ENCODE measurements at places on chromosomes 6 and 20.

DNA sequence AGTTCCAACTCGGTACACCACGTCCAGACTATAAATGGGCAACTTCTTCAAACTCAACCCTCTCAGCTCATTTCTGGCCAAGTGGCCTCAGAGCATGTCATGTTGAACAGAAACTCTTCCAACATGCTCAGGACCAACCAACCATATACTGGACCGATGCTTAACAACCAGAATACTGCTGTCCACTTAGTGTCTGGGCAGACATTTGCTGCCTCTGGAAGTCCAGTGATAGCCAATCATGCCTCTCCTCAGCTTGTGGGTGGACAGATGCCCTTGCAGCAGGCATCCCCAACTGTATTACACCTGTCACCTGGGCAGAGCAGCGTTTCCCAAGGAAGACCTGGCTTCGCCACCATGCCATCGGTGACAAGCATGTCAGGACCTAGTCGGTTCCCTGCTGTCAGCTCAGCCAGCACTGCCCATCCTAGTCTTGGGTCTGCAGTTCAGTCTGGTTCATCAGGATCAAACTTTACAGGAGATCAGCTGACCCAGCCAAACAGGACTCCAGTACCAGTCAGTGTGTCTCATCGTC lies 47.8 kb downstream of the BICRAL start:
- no peak for DNase-seq

- DNase-seq: no peak
These were observed 25.0 kb downstream of the KCNB1 start for GRCh38 chr20:49457444-49457843.

- DNase-seq: no peak
These were observed 146.0 kb upstream of the AFDN start for GRCh38 chr6:167680605-167681149.

GRCh38 chr6:128259029-128259724 lies 261.2 kb downstream of the PTPRK start:
- DNase-seq: no peak

GRCh38 chr6:96898241-96898851 lies 655 bp upstream of the NDUFAF4 start:
- DNase-seq: no peak

DNA sequence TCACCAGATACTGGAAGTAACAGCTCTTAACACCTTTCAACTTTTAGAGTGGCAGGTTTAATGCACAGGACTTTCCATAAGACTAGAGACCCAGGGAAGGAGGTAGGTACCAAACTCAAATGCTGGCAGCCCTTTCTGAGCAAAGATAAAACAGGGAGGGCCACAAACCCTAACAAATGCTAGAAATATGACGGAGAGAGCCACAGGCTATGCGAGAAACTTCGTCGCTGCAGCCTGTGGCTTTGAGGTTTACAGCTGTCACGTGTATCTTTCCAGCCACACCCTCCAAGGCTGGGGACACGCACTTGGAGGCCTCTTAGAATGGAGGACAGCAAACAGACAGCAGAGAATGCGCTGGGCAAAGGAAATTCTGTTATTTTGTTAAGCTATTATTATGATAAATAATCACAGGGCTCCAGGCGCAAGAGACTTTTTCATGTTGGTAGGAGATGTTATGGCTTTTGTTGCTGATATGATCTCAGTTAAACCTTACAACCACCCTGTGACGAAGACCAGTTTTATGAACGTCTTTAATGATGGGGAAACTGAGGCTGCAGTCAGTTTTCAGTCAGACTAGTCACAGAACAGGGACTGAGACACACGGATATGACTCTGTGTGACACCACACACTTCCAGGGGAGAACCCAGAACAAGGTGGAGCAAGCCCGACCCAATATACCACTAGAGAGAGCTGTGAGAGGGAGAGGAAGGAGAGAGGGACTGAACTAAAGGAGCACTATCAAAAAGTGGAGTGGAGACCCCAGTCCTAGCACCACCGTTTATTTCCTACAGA lies 2.0 kb downstream of the TRAM2 start:
- peak; percentile 69 for DNase-seq

GRCh38 chr6:44359973-44360372 lies 17.5 kb downstream of the SPATS1 start:
- no peak for DNase-seq

GRCh38 chr6:42624601-42625000 lies 60.8 kb downstream of the UBR2 start:
- no peak for DNase-seq

DNA sequence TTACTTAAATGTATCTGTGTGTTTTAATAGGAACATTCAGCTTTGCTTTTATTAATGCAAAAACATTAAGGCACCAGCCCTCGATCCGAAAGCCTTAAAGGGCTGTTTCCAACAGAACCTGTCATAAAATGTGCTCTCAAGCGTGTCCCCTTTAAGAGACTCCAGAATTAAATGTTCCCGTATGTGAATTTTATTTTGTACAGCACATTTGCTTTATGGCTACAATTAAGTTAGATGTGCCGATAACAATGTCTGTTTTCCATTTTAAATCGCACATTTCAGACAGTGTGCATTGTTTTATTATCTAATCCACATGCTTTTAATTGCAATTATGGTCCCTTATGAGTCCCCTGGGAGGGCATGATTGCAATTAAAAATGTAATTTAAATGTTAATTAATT lies 198.9 kb downstream of the TSHZ2 start:
- DNase-seq: no peak

- no peak for DNase-seq
These were observed 74.8 kb upstream of the SNRPB2 start for GRCh38 chr20:16654858-16655535.

DNA sequence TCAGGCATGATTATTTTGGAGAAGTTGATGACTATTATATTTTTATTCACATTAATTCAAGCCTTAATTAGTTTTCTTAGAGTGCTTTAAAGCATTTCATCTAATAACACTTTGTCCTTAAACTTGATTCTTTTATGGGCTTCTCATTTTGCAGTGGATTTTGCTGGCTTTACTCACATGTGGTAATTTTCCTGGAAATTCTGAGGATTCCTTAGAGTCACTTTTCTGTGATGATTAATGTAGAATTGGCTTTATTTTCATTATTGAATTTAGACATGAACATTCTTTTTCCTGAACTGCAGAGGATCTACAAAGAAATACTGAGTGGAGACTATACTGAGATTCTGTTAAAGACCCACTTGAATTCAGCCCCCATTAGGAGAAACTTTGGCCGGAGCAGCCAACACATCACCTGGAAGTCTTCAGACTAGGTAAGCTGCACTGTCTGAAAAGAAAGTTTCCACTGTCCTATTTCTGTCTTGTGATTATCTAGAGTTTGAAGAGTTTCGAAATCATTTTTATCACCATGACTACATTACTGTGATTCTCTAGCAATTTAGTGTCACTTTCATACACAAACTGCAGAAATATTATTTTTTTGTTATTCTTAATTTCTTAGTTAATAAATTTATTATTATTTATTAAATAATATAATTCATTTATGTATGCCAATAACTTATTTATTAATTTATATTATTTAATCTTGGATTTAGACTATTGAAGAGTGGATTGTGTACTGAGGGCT lies 1.9 kb downstream of the RFPL4B start:
- no peak for DNase-seq

DNA sequence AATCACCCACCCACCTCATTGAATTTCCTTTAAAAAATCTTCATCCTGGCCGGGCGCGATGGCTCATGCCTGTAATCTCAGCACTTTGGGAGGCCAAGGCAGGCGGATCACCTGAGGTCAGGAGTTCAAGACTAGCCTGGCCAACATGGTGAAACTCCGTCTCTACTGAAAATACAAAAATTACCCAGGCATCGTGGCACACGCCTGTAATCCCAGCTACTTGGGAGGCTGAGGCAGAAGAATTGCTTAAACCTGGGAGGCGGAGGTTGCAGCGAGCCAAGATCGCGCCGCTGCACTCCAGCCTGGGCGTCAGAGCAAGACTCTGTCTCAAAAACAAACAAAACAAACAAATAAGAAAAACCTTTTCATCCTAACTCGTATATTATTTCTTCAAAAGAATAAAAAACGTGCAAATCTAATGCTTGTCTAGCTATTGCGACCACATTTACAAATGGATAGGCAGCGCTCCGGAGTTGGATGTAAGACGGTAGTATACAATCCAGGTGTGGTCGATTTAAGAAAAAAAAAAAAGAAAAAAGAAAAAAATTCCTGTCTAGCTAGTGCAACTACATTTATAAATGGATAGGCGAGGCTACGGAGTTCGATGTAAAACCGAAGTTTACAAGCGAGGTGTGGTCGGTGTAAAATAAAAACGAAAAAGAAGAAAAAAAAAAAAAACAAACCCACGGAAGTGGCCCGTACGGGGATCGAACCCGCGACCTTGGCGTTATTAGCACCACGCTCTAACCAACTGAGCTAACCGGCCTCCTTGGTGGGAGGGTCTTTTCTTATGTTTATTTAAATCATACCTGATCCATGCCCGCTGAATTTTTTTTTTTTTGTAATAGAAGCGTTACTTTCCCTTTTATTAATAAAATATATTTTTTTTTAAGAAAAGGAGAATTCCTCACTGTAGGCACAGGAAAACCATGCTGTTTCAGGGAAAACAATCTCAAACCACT lies 70.7 kb upstream of the PRSS16 start:
- DNase-seq: peak; percentile 67

DNA sequence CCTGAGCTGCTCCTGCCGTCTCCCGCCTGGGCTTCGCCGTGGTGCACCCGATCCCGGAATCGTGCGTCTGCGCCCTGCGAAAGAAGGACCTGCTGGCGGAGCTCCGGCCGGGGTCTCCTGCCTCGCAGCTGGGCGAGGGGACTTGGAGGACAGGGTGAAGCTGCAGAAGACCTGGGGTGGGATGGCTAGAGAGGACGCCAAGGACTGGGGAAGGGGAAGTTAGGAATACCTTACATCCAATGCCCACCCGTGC lies 150.2 kb downstream of the PRL start:
- DNase-seq: no peak

DNA sequence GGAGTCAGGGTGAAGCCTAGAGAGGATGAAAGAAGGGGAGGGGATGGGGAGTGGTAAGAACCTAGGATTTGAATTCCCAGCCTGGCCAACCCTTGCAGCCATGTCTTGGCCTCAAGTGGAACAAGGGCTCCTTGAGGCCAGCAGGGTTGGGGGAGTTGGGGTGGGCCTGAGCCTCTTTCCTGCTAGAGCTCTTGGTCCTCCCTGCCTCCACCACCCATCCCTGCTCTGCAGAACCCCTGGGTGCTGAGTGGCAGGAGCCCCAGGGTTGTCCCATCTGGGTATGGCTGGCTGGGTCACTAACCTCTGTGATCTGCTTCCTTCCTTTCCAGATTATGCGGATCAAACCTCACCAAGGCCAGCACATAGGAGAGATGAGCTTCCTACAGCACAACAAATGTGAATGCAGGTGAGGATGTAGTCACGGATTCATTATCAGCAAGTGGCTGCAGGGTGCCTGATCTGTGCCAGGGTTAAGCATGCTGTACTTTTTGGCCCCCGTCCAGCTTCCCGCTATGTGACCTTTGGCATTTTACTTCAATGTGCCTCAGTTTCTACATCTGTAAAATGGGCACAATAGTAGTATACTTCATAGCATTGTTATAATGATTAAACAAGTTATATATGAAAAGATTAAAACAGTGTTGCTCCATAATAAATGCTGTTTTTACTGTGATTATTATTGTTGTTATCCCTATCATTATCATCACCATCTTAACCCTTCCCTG lies 8.3 kb downstream of the VEGFA start:
- no peak for DNase-seq

GRCh38 chr6:89487864-89488263 lies 54.9 kb downstream of the ANKRD6 start:
- no peak for DNase-seq

DNA sequence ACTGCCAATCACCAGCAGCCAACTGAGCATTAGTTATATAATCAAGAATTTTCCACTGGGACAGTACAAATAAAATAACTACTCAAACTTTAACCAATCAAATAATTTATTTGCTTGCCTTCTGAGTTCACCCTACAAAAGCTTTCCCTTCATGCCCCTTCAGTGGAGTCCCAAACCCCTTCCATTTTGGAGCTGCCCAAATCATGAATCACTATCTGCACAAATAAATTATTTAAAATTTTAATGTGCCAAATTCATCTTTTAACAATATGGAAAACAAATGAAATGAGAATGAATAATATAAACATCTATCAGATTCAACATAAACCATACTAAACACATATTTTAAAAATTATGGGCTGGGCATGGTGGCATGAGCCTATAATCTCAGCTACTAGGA lies 85.9 kb downstream of the KIF13A start:
- no peak for DNase-seq

GRCh38 chr6:95802978-95803377 lies 212.8 kb upstream of the FUT9 start:
- DNase-seq: no peak

GRCh38 chr6:56863366-56863765 lies 91.5 kb upstream of the BEND6 start:
- DNase-seq: no peak

DNA sequence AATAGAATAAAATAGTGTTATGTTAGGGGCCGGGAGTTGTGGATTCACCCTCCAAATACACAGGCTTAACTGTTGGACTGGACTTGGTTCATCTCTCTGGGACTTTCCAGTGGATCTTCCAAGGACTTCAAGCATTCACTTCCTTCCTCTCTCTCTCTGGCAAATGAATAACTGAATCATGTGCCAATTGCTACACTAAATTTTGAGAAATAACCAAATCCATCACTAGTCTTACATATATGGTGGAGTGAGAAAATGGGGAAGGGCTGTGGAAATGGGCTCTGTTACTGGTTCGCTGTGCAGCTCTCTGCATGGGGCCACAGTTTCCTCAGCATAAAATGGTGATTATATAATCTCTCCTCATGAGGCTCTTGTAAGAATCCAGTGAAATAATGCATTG lies 6.8 kb upstream of the KIAA1755 start:
- no peak for DNase-seq

- DNase-seq: no peak
These were observed 15.9 kb downstream of the NDUFAF5 start for GRCh38 chr20:13800728-13801134.

DNA sequence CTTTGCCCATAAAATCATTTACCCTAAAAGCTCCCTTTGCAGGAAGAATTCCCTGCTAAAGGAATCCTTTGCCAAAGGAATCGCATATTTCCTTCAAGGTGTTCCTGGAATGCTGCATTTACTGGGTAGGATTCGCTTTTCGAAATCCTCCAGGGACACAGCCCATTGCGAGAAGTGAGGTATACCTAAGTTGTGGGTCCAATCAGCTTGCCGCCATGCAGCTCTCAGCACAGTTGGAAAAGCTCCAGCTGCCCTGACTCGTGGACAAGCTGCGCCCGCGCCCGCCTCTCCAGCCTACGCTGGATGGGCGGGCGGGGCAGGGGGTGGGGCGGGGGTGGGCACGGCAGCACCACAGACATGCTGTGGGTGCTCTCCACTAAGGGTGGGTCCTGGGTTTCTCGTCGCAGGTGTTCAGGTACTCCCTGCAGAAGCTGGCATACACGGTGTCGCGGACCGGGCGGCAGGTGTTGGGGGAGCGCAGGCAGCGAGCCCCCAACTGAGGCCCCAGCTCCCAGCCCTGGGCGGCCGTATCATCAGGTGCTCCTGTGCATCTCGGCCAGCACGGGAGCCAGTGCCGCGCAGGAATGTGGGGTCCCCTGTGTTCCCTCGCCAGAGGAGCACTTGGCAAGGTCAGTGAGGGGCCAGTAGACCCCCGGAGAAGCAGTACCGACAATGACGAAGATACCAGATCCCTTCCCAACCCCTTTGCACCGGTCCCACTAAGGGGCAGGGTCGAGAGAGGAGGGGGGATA lies 1.4 kb downstream of the NNAT start:
- DNase-seq: no peak
